Mesothelial cell of epicardium (in vitro differentiated cells): ENCODE measurements at places on chromosomes 1 and 21. TPM values are rescaled to one million over a fixed set of nuclear protein-coding genes. Genes with fewer than 3 reads are reported as not detected.

DNA sequence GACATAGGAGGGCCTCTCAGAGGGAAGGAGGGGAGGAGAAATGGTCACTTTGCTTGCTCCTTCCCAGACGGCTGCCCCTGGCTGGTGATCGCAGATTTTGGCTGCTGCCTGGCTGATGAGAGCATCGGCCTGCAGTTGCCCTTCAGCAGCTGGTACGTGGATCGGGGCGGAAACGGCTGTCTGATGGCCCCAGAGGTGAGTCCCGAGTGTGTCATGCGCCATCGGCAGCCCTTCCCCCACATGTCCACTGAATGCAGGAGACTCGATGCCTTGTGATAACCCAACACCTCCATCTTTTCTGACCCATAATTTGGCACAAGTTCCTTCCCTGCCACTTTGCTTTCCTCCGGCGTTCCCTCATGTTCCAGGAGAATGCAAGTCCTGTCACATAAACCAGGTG is 12.7 kb downstream of the DDOST start:
- no peak for DNase-seq
- no peaks in the 10 kb centered on the region for H3K4me1 ChIP-seq
- H3K27ac ChIP-seq, result no peak overlapping the region
- H3K4me3 ChIP-seq, result no peak overlapping the region
- H3K36me3 ChIP-seq, result peaks cover 42% of the 10 kb centered on the region
- H3K27me3 ChIP-seq, result no peaks in the 10 kb centered on the region

DNA sequence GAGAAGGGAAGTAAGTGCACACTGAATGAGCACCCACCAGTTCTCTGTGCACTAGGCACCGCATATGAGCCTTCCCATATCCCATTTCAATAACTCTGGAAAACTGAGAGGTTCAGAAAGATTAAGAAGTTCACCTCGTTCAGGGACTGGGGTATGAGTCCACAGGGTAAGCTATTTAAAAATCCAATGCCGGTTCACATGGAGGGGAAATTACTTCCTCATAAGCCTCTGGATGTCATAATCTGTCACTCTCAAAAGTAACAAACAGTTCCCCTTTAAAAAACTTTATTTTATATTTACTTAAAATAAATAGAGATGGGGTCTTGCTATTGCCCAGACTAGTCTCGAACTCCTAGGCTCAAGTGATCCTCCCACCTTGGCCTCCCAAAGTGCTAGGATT is 1.9 kb downstream of the OR2B11 start:
- H3K4me3 ChIP-seq, result no peak overlapping the region
- H3K27ac ChIP-seq, result no peak overlapping the region
- H3K4me1 ChIP-seq, result peaks cover 5% of the 10 kb centered on the region
- no peak for DNase-seq
- H3K27me3 ChIP-seq, result peaks cover 38% of the 10 kb centered on the region
- H3K36me3 ChIP-seq, result no peaks in the 10 kb centered on the region

GRCh38 chr21:16308269-16308668 is 578.5 kb downstream of the USP25 start:
- H3K27me3 ChIP-seq, result no peaks in the 10 kb centered on the region
- peaks cover 18% of the 10 kb centered on the region for H3K36me3 ChIP-seq
- peak overlapping the region; percentile 80 for H3K27ac ChIP-seq

DNA sequence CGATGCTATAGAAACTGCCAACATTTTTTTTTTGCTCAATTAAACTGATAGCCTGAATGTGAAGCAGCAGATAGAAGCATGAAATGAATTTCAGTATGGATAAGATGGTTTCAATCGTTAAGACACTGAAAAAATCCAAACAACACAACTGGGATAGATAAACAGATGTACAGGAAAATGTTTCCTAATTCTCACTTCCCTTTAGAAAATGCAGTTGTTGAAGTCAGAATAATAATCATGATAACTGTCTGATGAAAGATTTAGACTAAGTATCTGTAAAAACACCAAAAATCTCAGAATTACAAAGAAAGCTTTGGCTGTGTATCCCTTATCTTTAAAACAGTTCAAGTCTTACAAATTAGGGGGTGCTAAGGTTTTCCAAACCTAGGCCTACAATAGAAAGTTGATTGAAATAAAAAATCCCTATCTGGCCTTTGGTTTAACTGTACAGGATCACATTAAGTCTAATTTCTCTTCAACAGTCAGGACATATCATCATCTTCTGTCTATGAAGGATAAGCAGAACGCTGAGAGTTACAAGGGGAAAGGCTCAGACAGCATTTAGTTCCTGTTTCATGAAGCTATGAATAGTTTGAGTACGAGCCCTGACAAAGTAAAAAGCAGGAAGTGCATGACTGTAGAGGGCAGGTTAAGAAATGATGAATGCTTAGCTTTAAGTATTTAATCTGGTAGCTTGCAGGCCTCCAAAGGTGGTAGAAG is 203.2 kb downstream of the APP start:
- H3K4me1 ChIP-seq, result peaks cover 19% of the 10 kb centered on the region
- DNase-seq, result no peak
- no peak overlapping the region for H3K4me3 ChIP-seq
- H3K27me3 ChIP-seq, result no peaks in the 10 kb centered on the region
- peak overlapping the region; percentile 53 for H3K27ac ChIP-seq
- H3K36me3 ChIP-seq, result peaks cover 54% of the 10 kb centered on the region

DNA sequence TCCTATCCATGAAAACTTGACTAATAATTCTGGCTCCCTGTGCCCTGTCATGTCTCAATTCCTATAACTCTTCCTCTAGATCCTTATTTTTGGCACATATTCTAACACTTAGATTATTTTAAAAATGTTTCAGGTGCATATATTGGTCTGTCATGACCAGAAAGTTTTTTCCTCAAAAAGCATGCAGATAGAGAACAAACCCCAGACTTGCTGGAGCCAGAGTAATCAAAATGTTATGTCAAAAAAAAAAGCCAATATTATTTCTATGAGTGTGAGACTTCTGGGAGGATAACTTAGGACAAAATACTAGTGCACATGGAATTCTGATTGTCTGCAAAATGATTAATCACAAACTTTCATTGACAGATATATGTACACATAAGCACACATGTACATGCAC is 135.1 kb upstream of the MROH9 start:
- no peak for DNase-seq
- H3K4me3 ChIP-seq, result no peak overlapping the region
- H3K27me3 ChIP-seq, result peaks cover 19% of the 10 kb centered on the region
- H3K4me1 ChIP-seq, result no peaks in the 10 kb centered on the region
- H3K27ac ChIP-seq, result no peak overlapping the region

DNA sequence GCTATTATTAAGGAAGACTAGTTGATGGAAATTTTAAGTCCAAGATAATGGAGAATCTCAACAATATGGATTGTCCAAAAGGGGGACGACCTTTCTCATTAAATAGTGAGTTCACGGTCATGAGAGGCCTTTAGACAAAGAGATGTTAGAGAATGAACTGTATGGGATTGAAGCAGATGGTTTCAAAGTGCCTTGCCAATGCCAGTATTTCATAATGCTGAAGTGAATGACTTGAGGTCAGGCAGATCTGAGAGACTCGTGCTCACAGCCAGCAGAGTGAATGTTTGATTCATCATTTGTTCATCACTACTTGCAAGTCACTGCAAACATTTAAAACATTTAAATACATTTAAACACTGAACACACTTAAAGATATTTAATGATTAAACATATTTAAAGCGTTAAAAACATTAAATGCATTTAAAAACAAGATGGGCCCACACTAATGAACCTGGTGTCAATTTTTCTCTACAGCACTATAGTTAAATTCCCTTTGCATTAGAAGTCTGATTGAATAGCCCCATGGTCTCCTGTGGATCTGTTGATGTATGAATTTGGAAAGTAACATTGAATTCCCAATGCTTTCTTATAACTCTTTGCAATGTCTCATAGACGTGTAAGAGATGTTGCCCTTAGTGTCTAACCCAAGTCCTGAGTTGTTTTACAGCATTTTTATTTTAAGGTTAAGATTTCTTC is 80.7 kb downstream of the TGFB2 start:
- H3K4me3 ChIP-seq, result no peak overlapping the region
- H3K27ac ChIP-seq, result no peak overlapping the region
- H3K27me3 ChIP-seq, result no peaks in the 10 kb centered on the region
- DNase-seq, result no peak
- H3K4me1 ChIP-seq, result peaks cover 15% of the 10 kb centered on the region

GRCh38 chr1:210291081-210291764 is 37.5 kb upstream of the HHAT start:
- H3K27me3 ChIP-seq, result no peaks in the 10 kb centered on the region
- no peak overlapping the region for H3K4me3 ChIP-seq
- DNase-seq, result no peak
- peaks cover 42% of the 10 kb centered on the region for H3K4me1 ChIP-seq
- H3K27ac ChIP-seq, result peak overlapping the region; percentile 94

DNA sequence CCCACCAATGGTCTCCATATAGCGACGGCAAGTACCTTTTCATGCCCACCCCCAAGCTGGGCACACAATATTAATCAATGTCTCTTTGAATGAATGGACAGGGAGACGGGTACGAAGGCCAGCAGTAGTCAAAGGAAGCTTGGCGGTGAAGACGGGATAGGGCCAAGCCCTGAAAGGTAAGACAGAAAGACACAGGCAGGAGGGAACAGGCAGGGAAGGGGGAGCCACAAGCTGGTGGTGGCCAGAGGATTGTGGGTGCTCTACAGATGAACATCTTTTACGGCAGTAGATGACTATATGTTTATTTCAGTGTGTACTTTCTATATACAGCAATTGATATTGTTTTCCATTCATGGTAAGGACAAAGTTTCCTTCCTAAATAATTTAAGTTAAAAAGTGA is 16.3 kb downstream of the CAPZB start:
- peak overlapping the region; percentile 54 for H3K27ac ChIP-seq
- H3K27me3 ChIP-seq, result no peaks in the 10 kb centered on the region
- peaks cover 15% of the 10 kb centered on the region for H3K4me1 ChIP-seq
- H3K36me3 ChIP-seq, result peaks cover 10% of the 10 kb centered on the region

DNA sequence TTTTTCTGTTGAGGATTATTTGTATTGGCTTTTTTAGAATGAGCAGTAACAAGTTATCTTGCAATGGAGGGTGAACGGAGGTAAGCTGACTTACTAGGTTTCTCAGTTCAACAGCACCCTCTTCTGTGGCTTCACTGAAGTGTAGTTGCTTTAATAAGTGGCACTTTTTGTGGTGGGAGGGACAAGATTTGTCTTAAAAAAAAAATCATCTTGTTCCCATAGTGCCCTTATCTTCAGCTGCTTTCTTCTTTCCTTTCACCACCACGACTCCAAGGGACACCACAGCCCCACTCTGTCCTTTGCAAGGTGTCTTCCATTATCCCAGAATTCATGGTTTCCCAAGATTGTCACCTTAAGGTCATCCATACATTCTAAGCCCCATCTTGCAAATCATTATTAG is 92.9 kb downstream of the PIGK start:
- H3K27me3 ChIP-seq, result no peaks in the 10 kb centered on the region
- no peak for DNase-seq
- no peak overlapping the region for H3K27ac ChIP-seq
- H3K4me1 ChIP-seq, result peaks cover 5% of the 10 kb centered on the region

- H3K36me3 ChIP-seq, result peaks cover 1% of the 10 kb centered on the region
- H3K4me1 ChIP-seq, result peaks cover 68% of the 10 kb centered on the region
- no peak for DNase-seq
Observed at GRCh38 chr1:8370905-8371315, 53.0 kb downstream of the SLC45A1 start.

Gene PTGFRN
- total RNA-seq, result 100 to 108 TPM (median 106 TPM) in 3 replicates

Gene AMY1B
- not detected in 3 replicates for total RNA-seq

Gene NPPB
- 1.3 to 2.5 TPM (median 2.3 TPM) in 3 replicates for total RNA-seq

Gene ANGEL2
- total RNA-seq, result 44.7 to 47.4 TPM (median 45.2 TPM) in 3 replicates

Gene KCNJ15
- total RNA-seq, result 0.70 to 1.9 TPM (median 1.1 TPM) in 3 replicates

Gene MPL
- total RNA-seq, result 0.50 to 0.53 TPM in 2 of 3 replicates, not detected in the other

Gene TRIM63
- total RNA-seq, result 1.4 to 1.9 TPM (median 1.7 TPM) in 3 replicates

Gene CCDC24
- 12.3 to 13.8 TPM (median 12.4 TPM) in 3 replicates for total RNA-seq

Gene CLEC20A
- not detected in 3 replicates for total RNA-seq
